ENCODE measurements at places on chromosomes 12 and 14.

- peak; percentile 8 for DNase-seq
These were observed 120.7 kb downstream of the HECTD4 start for GRCh38 chr12:112261559-112261958.

DNA sequence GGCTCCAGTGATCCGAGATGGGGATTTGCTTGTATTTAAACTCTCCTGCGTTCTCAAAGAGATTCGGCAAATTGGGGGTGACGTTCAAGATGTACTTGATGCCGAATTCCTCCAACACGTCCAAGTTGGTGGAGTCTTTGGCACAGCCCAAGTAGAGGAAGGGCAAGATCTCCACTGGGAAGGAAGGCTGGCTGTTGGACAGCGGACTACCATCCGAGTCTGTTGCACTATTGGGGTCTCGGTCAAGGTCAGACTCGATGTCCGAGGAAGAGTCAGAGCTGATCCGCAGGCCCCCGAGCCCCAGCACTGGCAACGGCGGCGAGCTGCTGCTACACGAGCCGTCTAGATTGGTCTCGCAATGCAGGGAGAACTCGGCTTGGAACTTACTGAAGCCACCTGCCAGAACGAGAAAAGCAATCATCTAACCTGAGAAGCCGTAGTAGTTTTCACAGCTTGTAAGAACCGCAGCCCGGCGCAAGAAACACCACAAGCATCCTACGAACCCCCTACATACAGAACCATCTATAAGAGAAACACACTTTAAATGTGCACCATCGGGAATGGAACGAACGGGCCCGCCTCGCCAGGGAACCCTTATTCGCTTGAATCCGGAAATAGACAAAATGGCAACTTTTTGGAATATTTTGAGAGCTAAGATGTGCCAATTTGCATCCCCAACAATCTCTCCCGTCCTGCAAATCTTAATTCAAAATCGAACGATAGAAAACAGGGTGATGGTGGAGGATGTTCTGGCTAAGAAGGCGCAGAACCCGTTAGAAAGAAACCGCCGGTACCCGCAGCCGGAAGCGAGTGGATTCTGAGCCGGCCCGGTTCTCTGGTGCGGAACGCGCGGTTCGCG is 1.4 kb downstream of the DUSP6 start:
- DNase-seq, result no peak

- no peak for DNase-seq
These were observed 200.9 kb upstream of the PLXNC1 start for GRCh38 chr12:93947486-93947885.

DNA sequence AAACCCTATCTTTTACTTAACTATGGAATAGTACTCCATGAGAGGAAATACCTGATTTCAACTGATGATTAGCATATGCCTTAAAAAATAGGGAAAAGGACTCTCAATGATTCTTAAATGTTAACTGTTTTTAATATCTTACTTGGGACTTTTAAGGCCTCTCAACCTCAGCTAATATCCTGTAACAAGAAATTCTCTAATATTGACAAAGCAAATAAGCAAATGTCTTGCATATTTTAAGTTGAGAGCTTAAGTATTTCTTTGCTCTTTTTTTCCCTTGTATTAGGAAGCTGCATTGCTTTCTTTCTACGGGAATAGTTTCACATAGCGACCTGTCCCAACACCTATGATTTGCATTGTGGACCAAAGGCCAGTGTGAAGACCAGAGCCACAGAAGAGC is 249.9 kb downstream of the BCAT1 start:
- no peak for DNase-seq

All from endothelial cell (in vitro differentiated cells).